ENCODE measurements at places on chromosomes 7 and 10. TPM values are rescaled to one million over a fixed set of nuclear protein-coding genes. Genes with fewer than 3 reads are reported as not detected.

Gene PRKG1
- not detected for total RNA-seq

Gene CFAP70
- total RNA-seq, result 0.80 TPM

Gene PHKG1
- 2.4 TPM for total RNA-seq

DNA sequence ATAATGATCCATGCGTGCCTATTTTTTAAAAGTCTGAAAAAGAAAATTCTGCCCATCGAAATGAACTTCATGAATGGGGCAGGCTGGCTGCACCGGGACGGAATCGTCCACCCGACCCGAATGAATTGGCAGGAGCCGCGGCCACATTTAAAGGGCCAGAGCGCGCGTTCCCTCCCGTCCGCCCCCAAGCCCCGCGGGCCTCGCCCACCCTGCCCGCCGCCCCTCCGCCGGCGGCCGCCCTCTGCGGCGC, 319 bp upstream of the GATA3 start:
- peak overlapping the region; percentile 99 for H3K4me3 ChIP-seq
- H3K27ac ChIP-seq, result peak overlapping the region; percentile 99
- peaks cover 47% of the 10 kb centered on the region for H3K36me3 ChIP-seq
- no peak for DNase-seq

DNA sequence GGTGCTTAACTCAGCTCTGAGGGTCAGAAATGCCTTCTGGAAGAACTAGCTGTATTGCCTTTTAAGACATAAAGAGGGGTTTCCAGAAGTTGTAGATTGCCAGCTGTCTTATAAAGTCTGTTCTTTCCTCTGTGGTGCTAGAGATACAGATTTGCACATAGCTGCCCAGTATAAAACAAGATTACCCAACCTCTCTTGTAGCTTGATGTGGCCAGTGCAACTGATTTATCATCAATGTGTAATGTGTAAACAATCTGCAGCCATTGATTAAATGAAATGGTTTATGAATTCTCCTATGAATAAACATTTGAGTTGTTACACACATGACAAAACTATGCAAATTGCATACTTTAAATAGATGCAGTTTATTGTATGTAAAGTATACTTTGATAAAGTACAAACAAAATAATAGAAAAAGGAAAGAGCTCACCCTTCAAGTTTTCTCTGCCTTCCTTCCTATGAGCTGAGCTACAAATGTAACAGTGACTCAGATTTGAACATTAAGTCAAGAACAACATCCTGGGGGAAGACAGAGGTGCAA, 195.2 kb downstream of the TMEM26 start:
- H3K27ac ChIP-seq, result no peak overlapping the region
- no peak for DNase-seq
- H3K4me3 ChIP-seq, result no peak overlapping the region
- no peaks in the 10 kb centered on the region for H3K4me1 ChIP-seq

- peaks cover 5% of the 10 kb centered on the region for H3K27me3 ChIP-seq
- no peak for DNase-seq
- H3K4me1 ChIP-seq, result no peaks in the 10 kb centered on the region
- no peak overlapping the region for H3K27ac ChIP-seq
Measured at GRCh38 chr7:17422966-17423365, 124.5 kb downstream of the AHR start.

GRCh38 chr10:47406548-47406869, 22.4 kb upstream of the ZNF488 start:
- peaks cover 2% of the 10 kb centered on the region for H3K27me3 ChIP-seq
- no peaks in the 10 kb centered on the region for H3K36me3 ChIP-seq
- H3K27ac ChIP-seq, result no peak overlapping the region
- DNase-seq, result no peak
- H3K4me3 ChIP-seq, result no peak overlapping the region
- no peaks in the 10 kb centered on the region for H3K4me1 ChIP-seq

Measured in activated CD4-positive, alpha-beta memory T cell treated with anti-CD3 and anti-CD28 coated beads for 36 hours (primary cell).